ENCODE measurements at places on chromosomes 11 and 22.

- no peaks in the 10 kb centered on the region for H3K36me3 ChIP-seq
- H3K4me1 ChIP-seq = peaks cover 6% of the 10 kb centered on the region
- peak overlapping the region; percentile 39 for H3K27ac ChIP-seq
- peaks cover 40% of the 10 kb centered on the region for H3K27me3 ChIP-seq
- no peak for DNase-seq
These were observed 407.3 kb downstream of the NXPE2 start for GRCh38 chr11:115085461-115086210.

GRCh38 chr11:8252946-8253345 lies 10.7 kb downstream of the LMO1 start:
- peak; percentile 7 for DNase-seq
- H3K27ac ChIP-seq = no peak overlapping the region
- no peaks in the 10 kb centered on the region for H3K36me3 ChIP-seq

DNA sequence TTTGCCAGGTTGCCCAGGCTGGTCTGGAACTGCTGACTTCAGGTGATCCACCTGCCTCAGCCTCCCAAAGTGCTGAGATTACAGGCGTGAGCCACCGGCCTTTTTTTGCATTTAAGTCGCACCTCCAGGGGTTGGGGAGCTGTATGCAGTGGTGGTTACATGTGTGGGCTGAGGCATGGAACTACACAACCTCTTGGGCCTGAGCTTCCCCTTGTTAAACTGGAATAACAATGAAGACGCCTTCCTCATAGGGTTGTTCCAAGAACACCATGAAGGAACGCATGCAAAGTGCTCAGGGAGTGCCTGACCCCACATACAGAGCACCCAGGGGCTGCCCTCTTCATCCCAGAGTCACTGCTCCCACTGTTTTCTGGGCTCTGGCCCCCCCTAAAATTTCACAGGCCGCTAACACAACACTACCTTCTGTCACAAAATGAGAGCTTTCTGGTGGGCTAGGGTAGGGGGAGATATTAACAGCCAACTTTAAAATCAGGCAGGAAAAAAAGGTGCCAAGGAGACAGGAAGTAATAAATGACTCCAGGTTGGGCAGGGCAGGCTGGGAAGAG lies 1.3 kb upstream of the FAM118A start:
- no peak for DNase-seq
- peak overlapping the region; percentile 95 for H3K27ac ChIP-seq
- no peaks in the 10 kb centered on the region for H3K36me3 ChIP-seq
- peak overlapping the region; percentile 74 for H3K4me3 ChIP-seq
- H3K4me1 ChIP-seq = peaks cover 24% of the 10 kb centered on the region
- no peaks in the 10 kb centered on the region for H3K27me3 ChIP-seq

- H3K27ac ChIP-seq = no peak overlapping the region
- H3K27me3 ChIP-seq = peaks cover 23% of the 10 kb centered on the region
- H3K36me3 ChIP-seq = no peaks in the 10 kb centered on the region
- no peak for DNase-seq
- H3K4me3 ChIP-seq = no peak overlapping the region
These were observed 741.5 kb downstream of the BRD1 start for GRCh38 chr22:49086181-49086580.

DNA sequence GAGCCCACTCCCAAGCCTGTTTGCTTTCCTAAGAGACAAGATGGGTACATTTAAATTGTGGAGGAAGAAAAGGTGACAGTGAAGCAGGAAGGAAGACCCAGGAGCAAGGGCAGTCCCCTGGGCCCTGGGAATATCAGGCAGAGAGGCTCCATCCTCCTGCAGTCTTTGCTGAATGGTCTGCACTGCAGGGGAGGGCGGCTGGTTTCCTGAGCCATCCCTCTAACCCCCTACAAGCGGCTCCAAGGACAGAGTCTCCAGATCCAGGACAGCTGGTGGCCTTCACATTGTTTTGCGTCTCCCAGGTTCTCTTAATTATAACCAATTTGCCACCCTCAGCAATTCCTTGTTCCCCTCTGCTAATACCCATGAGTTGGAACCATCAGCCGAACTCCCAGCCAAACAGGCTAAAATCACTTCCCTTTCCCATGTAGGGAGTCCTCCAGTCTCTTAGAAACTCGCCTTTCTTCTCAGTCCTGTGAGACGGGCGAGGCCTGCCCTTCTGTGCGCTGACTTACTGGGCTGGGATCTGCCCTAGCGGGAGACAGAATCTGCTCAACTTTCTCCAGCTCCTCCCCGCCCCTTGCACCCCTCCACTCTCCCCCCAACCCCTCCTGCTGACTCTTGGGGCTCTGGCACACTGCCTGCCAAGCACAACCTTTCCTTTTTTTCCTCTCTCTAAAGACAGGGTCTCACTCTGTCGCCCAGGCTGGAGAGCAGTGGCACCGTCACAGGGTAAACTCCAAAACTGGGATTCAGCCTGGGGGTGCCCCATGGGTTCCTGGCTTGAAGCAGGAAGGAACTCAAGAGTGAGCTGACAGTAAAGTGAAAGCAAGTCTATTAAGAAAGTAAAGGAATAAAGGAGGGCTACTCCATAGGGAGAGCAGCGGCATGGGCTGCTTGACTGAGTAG lies 53.4 kb upstream of the EMID1 start:
- no peak for DNase-seq
- H3K36me3 ChIP-seq = peaks cover 5% of the 10 kb centered on the region
- H3K4me3 ChIP-seq = no peak overlapping the region
- H3K27me3 ChIP-seq = no peaks in the 10 kb centered on the region
